Gastrocnemius medialis (tissue), 4 donors: ENCODE measurements at places on chromosomes 2 and 18. TPM values are rescaled to one million over a fixed set of nuclear protein-coding genes. Genes with fewer than 3 reads are reported as not detected.

RGPD3 gene
- 0.38 TPM for total RNA-seq

PAX8 gene
- 0.27 TPM for total RNA-seq

DNA sequence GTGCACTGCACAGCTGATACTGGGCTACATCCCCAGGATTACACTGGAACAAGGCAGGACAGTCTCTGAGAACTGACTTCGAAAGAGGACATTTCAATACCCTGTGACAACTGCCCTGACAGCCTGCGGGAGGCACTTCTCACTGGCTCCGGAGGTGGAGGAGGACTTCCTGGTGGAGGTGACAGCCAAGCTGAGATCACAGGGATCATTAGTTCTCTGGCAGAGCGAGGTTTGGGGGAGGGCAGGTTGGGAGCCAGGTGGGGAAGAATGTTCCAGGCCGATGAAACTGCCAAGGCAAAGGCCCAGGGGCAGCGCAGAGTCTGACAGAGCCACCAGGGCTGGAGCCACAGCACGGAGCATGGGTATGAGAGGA, 28.0 kb upstream of the NPAS2 start:
- no peak for DNase-seq
- H3K36me3 ChIP-seq = no peaks in the 10 kb centered on the region
- no peaks in the 10 kb centered on the region for H3K4me1 ChIP-seq
- no peaks in the 10 kb centered on the region for H3K27me3 ChIP-seq

GRCh38 chr18:24497031-24497754, 36.8 kb downstream of the HRH4 start:
- H3K4me1 ChIP-seq = no peaks in the 10 kb centered on the region
- no peak overlapping the region for H3K4me3 ChIP-seq
- H3K27me3 ChIP-seq = no peaks in the 10 kb centered on the region
- no peaks in the 10 kb centered on the region for H3K36me3 ChIP-seq

DNA sequence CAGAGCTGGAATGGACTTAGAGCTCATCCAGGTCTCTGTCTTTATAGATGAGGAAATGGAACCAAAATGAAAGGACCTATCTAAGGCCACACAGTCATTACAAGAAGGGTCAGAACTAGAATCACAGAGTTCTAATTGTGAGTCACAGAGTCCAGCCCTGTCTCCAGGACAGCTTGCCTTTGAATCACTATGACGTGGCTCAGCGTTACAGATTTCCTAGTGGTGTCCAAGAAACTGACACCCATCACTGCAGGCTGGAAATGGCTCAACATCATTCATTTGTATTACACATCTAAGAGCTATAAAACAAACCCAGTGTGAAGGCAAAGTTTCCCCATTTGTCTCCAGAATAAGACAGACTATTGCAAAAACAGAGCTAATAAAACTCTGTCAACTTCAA, 164.3 kb upstream of the SIX2 start:
- peaks cover 6% of the 10 kb centered on the region for H3K4me1 ChIP-seq
- no peak overlapping the region for H3K4me3 ChIP-seq
- DNase-seq = peak; percentile 61
- H3K27me3 ChIP-seq = peaks cover 9% of the 10 kb centered on the region
